ENCODE measurements at places on chromosomes 2 and 18. TPM values are rescaled to one million over a fixed set of nuclear protein-coding genes. Genes with fewer than 3 reads are reported as not detected.

Gene RUFY4
- not detected for total RNA-seq

Gene RGPD3
- 0.08 TPM for total RNA-seq

Gene MAP3K19
- not detected for total RNA-seq

Gene RAD51AP2
- total RNA-seq: 0.04 TPM

Gene ABCG8
- total RNA-seq: not detected

Gene TEKT4
- not detected for total RNA-seq

Measured in hair follicular keratinocyte (primary cell).